ENCODE measurements at places on chromosomes 7 and 10.
A peak's percentile ranks its signal among the peaks of the same experiment; 100 is the strongest.

- no peak for DNase-seq
These were observed 114.8 kb downstream of the SH3PXD2A start for GRCh38 chr10:103740611-103741010.

GRCh38 chr7:125529249-125529648 is 599.6 kb upstream of the POT1 start:
- no peak for DNase-seq

- DNase-seq, result peak; percentile 95
These were observed 3.4 kb upstream of the CHST12 start for GRCh38 chr7:2399848-2400587.

DNA sequence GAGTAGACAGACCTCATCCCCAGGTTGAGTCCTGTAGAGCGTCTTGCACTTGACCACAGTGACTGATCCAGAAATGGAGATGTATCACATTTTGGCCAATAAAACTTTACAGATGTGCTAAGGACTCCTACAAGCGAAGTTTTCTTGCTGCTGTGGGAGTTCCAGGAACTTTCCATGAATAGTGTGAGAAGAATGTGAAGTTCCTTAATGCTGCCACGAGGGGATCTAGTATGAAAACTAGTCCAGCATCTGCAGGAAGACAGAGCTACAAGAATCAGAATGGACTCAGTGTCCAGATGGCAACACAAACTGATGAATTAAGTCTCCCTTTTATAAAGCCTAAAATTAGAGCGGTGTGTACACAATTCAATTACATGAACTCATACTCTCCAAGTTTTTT is 14.8 kb upstream of the LSM8 start:
- DNase-seq, result no peak

- DNase-seq, result no peak
These were observed 38.5 kb downstream of the CAMK2B start for GRCh38 chr7:44286618-44287487.

- DNase-seq, result no peak
These were observed 60.2 kb downstream of the MPP7 start for GRCh38 chr10:28242555-28243204.

- DNase-seq, result no peak
These were observed 85.0 kb downstream of the PODXL start for GRCh38 chr7:131471250-131472004.

- DNase-seq, result no peak
These were observed 148.8 kb downstream of the HIBADH start for GRCh38 chr7:27513885-27514284.

GRCh38 chr10:49366460-49366859 is 29.4 kb downstream of the DRGX start:
- DNase-seq, result no peak

GRCh38 chr7:29565224-29565630 is 1.6 kb downstream of the PRR15 start:
- no peak for DNase-seq

DNA sequence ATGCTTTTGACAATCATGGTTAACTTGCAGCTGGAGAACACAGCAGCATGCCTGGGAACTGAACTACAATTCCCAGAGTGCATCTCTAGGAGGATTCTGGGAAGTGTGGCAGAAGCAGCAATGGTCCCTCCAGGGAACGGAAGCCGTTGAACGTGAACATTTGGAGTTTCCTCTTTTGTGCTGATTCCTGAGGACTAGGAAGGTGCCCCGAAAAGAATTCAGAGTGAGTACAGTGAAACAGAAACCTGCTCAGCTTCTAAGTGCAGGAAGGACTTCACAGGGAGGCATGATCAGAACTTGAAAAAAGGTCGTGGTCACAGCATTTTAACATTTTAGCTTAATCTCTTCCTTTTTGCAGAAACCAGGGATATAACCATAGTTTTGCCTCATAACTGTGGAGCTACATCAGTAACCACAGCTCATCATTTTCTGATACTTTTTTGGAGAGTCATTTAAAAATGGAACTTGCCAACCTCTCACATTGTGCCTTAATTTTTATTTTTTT is at the start of gene NUDT13:
NUDT13 (plus strand) TSS at position 111 of the 505 bp plus-strand sequence. CDS start 3,911 bp downstream, outside the sequence.
- peak; percentile 80 for DNase-seq

GRCh38 chr10:132307823-132308586 is at the start of gene STK32C:
Gene STK32C (minus strand): TSS chr10:132307950. CDS start chr10:132307833, 117 bp downstream.
- DNase-seq, result peak; percentile 71

DNA sequence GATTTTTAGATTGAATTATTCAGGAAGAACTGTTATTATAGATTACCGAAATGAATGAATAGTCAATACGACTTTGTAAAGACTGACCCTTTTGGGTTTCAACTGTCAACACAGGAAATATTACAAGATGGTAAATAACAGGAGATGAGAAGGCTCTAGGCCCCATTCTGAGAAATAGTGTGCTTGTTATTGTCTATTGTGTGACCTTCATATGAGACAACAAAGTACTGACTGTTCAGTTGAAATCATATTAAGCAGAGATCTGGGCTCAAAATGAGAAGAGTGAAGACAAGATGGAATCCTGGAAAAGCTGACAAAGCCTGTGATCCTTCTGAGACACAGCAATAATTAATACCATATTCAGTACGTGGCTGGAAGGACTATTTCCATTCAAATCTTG is 503.8 kb downstream of the INHBA start:
- no peak for DNase-seq

DNA sequence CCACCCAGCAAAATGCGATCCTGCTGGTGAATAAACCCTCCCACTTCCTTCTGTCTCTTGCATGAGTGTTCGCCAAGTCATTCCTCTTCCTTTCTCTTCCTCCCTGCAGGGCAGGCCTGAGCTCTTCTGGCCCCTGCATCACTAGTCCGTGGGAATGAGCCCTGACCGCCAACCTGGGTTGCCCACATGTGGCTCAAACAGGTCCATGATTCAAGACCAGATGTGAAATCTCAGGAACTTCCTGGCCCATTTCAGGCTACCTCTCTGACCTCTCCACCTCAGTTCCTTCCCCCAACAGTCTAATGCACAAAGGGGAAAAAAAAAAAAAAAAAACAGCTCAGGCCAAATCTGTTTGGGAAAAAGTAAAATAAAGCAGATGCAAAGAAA is 5.4 kb upstream of the YWHAG start:
- peak; percentile 64 for DNase-seq

- no peak for DNase-seq
These were observed 178.6 kb downstream of the CDK14 start for GRCh38 chr7:90774706-90775105.

GRCh38 chr10:68103901-68104300 is 5.4 kb upstream of the MYPN start:
- no peak for DNase-seq
